CD4-positive, alpha-beta T cell treated with Interleukin-17A for 4 hours (primary cell): ENCODE measurements at places on chromosomes 6 and 20.

DNA sequence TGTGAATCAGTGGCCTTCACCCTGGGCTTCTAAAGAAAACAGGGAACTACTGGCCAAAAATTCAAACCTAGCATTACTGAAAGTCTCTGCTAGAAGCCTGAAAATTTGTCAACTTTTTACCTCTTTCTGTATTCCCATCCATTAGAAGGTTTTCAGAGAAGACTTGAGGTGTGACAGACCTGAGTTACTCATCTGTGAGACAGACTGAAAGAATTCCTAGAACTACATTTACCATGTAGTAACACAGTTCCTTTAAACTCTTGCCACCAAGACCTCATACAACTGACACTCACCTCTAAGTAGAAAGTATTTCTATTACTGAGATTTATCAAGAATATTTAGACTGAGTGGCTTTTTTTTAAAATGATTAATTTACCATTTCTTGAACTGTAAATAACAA is 4.5 kb downstream of the DPM1 start:
- no peak for DNase-seq

GRCh38 chr6:39876111-39876510 is 58.2 kb downstream of the MOCS1 start:
- DNase-seq, result no peak

GRCh38 chr20:59185809-59186208 is 22.2 kb downstream of the ZNF831 start:
- no peak for DNase-seq

DNA sequence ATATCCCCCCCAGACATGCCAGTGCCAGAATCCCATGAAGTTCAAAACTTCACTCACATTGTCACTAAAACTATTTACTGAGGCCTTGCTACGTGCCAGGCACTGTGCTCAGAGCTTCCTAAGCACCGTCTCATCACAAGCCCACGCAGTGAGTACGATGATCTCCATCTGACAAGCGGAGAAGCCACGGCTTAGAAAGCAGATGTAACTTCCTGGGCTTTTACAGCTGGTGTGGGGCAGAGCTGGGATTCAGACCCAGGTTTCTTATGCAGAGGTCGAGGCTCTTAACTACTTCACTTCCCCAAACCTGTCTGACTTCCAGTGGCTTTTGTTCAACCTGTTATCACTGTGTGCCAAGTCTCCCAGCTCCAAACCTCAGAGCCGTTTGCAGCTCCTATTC is 8.3 kb downstream of the MDGA1 start:
- DNase-seq, result no peak

DNA sequence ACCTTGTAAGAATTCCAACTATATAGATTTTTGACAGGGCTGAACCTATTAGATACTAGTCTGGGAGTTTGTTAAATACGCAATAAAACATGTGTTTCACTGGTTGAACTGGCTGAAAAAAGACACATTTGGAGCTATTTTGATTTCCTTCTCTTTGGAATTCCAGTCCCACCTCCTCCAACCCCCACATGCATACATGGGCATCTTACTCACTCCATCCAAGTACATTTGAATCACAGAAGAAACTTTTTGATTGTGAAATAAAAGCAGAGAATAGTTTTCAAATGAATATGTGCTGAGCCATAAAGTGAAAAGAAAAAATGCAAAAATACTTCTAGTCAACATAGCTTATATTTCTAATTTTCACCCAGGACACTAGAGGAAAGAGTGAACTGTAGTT is 33.9 kb upstream of the STXBP5 start:
- no peak for DNase-seq

GRCh38 chr6:46440141-46440540 is 51.1 kb downstream of the RCAN2 start:
- DNase-seq, result no peak

GRCh38 chr20:47500554-47500953 is 1.1 kb upstream of the NCOA3 start:
- DNase-seq, result no peak

GRCh38 chr20:49433333-49433732 is 49.1 kb downstream of the KCNB1 start:
- no peak for DNase-seq

DNA sequence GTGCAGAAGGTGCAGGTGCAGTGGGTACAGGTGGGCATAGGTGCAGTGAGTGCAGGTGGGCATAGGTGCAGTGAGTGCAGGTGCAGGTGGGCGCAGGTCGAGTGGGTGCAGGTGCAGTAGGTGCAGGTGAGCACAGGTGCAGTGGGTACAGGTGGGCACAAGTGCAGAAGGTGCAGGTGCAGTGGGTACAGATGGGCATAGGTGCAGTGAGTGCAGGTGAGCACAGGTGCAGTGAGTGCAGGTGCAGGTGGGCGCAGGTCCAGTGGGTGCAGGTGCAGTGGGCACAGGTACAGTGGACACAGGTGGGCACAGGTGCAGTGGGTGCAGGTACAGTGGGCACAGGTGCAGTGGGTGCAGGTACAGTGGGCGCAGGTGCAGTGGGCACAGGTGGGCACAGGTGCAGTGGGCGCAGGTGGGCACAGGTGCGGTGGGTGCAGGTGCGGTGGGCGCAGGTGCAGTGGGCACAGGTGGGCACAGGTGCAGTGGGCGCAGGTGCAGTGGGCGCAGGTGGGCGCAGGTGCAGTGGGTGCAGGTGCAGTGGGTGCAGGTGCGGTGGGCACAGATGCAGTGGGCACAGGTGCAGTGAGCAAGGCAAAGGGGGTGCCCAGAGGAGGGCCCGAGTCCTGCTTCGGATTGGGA is 15.3 kb downstream of the ZBTB46 start:
- DNase-seq, result no peak

GRCh38 chr20:39605908-39606307 is 643.8 kb downstream of the DHX35 start:
- no peak for DNase-seq

DNA sequence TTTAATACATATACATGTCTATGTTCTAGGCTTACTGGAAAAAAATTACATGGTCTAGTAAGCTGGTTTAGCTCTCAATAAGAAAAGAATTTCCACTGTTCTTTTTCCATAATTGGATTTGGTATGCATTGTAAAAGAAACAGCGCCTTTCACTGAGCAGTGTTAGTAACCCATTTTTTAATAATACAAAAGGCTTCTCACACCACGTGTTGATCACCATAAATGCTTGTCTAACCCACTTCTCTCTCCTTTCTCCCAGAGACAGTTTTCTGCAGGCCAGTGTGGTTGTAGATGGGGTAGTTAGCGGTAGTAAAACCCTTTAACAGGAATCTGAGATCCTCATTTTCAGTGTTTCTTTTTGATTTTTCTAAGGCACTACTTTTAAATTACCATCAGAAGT is 348.7 kb upstream of the MANEA start:
- no peak for DNase-seq

GRCh38 chr6:83702077-83702476 is 6.8 kb downstream of the SNAP91 start:
- DNase-seq, result no peak

DNA sequence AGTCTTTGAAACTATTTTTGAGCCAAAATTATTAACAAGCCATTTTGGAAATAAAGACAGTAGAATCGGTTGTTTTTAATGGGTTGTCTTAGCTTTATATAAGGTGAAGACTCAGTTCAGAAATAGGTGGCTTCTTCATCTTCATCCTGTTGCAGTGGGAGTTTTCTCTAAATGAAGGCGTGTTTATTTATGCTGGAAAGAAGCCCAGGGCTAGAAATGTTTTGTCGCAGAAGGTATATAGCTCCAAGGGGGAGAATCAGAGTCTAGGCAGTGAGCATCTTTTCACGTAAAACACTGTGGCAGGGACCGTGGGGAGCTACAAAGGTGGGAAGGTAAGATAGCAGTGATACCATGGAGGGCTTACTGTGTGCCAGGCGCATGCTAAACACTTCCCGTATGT is 34.3 kb downstream of the FARS2 start:
- no peak for DNase-seq

GRCh38 chr6:31791324-31792089 is 4.0 kb downstream of the VARS1 start:
- DNase-seq, result peak; percentile 50

- peak; percentile 96 for DNase-seq
Measured at GRCh38 chr6:34196116-34196832, 40.4 kb upstream of the HMGA1 start.

DNA sequence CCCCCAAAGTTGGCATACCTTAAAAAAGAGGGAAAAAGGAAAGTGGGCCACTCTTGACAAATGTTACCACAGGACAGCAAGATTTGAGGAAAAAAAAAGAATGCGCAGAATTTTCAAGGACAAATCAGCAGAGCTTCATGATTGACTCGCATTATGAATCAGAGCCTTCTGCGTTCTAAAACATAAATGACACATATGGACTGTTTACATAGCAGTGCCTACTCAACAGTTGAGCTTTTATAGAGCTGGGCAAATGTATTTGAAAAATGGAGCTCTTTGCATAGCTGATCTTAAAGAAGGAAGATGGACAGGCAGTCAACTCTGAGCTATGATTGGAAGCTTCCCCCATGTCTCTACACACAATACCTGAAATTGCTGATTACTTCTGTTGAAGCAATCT is 213.2 kb upstream of the NT5E start:
- no peak for DNase-seq

DNA sequence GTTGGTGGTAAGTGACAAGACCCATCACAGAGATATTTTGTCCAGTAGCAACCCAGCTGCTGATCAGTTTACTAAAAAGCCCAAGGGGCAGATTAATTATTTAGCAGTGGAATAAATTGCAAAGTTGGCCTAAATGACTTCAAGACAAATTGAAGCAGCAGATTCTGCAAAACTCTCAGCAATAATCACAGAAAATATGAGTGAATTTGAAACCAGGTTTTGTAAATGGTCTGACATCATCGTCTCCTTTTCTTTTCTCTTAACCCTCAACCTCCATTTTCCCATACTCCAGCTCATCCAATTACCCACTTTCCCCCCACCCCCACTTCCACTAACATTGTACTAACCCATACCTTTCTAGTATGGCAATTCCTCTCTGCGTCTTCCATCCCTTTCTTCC is 11.3 kb upstream of the PTPRK start:
- no peak for DNase-seq

- no peak for DNase-seq
Measured at GRCh38 chr6:40891686-40892085, 147.3 kb downstream of the UNC5CL start.

GRCh38 chr6:169622618-169623017 is 79.2 kb downstream of the WDR27 start:
- DNase-seq, result no peak

GRCh38 chr20:21430020-21430419 is 32.7 kb upstream of the NKX2-4 start:
- no peak for DNase-seq

- no peak for DNase-seq
Measured at GRCh38 chr6:18280084-18280483, 15.8 kb upstream of the DEK start.

- no peak for DNase-seq
Measured at GRCh38 chr20:14963262-14963663, 625.9 kb upstream of the FLRT3 start.

DNA sequence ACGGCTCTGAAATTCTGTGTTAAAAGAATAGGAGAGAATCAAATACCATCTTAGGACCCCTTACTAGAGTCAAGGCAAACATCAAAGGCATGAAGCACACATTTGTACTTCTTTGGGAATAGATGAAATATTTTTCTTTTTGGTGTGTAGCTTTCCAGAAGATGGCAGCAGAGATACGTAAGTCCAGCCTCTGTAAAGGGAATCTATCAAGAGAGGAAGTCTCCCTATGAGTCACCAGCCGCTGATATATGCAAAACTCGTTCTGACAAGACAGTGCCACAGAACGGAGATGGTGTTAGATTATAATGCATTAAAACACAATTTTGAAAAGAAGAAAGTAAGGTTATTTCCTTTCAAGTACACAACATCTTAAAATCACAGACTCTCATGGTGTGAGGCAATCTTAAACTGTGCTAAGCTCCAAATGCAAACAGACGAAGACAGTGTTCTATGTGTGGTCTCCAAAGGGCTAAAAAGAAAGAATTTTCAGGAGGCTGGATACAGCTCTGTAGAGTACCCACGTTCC is 120.0 kb upstream of the AGPAT4 start:
- peak; percentile 56 for DNase-seq

GRCh38 chr20:62996596-62996982 is 10.2 kb downstream of the BHLHE23 start:
- DNase-seq, result no peak

DNA sequence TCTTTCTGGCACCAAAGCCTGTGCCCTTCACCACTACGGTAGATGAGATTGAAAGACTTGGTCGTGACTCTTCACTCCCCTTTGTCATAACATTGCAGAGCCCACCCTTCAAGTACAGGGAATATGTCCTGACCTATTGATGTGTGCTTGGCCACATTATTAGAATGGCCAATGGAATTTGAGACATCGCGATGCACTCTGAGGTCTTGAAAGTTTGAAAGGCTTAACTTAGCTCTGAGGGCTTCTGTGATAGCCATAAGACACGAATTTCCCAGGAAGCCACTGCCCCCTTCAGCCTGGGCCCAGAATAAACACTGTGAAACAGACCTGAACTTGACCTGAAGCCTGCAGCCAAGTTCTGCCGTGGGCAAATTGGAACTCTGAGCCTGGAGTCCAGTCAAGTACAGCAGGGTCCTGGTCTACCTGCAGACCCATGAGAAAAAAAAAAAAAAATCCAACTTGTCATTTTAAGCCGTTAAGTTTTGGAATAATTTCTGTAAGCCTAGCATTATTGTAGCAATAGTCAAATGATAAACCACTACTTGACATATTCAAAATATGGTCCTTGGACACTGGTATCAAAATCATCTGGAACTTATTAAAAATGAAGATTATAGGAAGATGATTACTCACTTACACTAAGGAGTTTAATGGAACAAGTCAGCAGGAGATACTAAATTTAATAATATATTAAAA is 36.9 kb upstream of the TRAF3IP2 start:
- DNase-seq, result peak; percentile 32

GRCh38 chr6:150333585-150333941 is 35.2 kb upstream of the IYD start:
- DNase-seq, result no peak

DNA sequence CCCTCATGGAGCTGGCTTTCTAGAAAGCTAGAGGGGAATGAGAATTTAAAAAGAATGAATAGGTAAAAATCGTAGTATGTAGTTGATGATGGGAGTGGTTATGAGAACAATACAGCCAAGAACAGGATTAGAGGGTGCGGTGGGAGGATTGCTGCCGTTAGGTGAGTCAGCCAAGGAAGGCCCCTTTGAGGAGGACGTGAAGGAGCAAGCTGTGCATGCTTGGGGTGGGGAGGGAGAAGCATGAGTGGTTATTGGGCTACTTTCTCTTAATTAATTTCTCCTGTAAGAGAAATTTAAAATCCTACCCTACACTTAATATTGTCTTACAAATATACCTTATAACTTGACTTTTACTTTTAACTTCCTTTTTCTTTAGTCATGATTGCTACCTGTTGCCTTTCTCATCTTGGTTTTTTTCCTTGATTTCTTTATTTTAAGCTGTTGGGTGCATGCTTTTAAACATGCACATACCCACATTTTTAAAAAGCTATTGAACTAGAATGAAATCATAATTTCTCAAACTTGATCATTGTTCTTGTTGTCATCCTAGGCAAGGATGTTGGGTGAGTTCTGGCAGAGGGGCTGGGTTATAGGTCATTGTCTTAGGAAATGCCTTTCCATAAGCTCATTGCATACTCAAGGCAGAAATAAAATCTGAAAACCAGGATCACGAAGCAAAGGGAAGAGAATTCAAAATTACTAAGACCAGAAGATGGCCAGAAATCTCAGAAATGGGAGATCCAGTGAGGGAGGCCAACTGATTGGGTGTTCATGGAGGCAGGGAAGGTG is 114.5 kb downstream of the TCP11 start:
- DNase-seq, result no peak
